ENCODE measurements at places on chromosomes 4 and X. TPM values are rescaled to one million over a fixed set of nuclear protein-coding genes. Genes with fewer than 3 reads are reported as not detected.
A peak's percentile ranks its signal among the peaks of the same experiment; 100 is the strongest.

Gene GPR50
- total RNA-seq = not detected

Gene TMEM128
- total RNA-seq = 40.3 TPM

DNA sequence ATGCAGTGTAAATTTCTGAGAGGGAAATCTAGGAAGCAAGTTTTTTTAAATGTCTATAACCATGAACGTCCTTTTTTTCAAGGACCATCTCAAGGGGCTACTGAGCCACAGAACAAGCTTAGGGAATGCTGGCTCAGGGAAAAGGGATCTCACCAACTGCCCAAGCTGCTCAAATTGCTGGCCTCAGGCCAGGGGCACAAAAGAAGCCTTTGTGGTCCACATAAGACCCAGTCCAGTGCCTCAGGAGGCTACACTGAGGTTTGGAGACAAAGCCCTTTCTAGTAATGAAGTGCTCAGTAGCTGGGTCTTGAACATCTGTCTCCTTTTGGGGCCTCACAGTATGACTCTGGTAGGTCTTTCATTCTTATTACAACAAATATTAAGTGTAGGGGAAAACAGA is 305.5 kb downstream of the RAB28 start:
- peak; percentile 89 for DNase-seq

GRCh38 chr4:171017593-171017992 is 795.6 kb upstream of the GALNTL6 start:
- DNase-seq = peak; percentile 16

DNA sequence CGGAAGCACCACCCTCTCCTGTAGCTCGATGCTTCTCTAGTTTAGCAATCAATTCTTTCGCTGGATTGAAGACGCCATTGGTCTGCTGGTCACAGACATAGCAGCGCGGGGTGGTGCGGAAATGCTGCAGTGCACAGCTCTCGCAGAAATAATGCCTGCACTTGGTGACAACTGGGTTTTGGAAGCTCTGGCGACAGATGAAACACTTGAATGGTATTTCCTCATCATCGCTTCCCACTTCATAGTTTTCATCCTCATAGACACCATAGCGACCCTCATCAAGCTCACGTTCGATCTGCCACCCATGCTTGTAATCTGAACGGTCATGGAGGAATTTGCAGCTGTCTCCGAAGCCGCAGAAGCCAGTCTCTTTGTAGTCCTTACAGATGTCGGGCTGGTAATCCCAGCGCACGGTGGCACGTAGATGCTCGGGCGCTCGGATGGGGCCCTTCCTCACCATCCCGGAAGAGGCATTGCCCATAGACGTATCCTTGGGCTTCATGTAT is 854 bp downstream of the RNF113A start:
- no peak for DNase-seq

- no peak for DNase-seq
Measured at GRCh38 chr4:184384810-184385557, 89.4 kb downstream of the IRF2 start.

- DNase-seq = no peak
Measured at GRCh38 chrX:361231-362145, 25.2 kb downstream of the PPP2R3B start.

- DNase-seq = no peak
Measured at GRCh38 chrX:124238268-124238667, 94.2 kb upstream of the TEX13D start.

DNA sequence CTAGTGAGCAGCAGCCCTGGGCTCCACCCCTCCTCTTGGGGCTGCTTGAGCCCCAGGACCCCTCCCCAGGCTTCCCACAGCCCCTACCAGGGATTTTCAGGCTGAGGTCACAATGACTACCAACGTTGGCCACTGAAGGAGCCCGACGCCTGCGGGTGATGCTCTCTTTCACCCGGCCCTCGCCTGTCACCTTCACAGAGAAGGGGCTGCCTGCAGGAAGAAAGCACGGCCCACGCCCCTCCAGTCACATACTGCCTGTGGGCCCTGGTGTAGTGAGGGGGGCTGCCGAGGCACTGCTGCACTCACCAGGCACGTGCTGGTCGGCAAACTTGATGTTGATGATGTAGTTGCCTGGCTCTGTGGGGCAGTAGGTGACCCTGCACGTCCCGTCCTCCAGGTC is 22.0 kb downstream of the FLNA start:
- no peak for DNase-seq

- DNase-seq = no peak
Measured at GRCh38 chr4:8073206-8073863, 85.3 kb downstream of the ABLIM2 start.

GRCh38 chr4:123593655-123594054 is 197.1 kb downstream of the SPRY1 start:
- DNase-seq = no peak

DNA sequence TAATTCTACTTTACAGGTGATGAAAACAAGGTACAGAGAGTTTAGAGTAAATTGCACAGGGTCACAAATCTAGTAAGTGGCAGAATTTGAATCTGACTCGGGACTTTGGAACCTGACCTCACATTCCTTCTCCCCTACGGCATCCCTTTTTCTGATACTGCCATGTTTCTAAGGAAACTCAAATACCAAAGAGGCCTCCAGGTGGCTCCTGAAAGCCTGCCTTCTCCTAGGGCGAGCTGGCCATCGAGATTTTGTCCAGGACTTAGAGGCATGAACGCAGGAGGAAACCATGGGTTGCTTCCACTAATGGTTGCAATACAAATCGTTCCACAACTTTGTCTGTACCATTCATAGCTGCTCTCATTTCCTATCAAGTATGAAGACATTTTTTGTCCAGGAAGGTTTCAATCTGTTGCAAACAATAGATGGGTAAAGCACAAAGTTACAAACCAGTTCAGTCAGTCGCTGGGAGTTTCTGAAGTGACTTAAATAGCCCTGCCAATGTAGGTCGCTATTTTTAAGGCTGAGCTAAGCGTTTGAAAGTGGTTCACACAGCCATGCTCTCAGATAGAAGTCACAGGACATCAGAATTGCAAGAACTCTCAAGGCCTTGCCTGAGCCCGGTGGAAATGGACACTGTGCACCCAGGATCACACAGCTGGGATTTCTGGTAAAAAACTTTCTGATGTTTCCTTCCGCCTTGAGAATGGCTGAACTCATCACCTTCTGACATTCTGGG is 296.6 kb upstream of the PRPS2 start:
- no peak for DNase-seq

DNA sequence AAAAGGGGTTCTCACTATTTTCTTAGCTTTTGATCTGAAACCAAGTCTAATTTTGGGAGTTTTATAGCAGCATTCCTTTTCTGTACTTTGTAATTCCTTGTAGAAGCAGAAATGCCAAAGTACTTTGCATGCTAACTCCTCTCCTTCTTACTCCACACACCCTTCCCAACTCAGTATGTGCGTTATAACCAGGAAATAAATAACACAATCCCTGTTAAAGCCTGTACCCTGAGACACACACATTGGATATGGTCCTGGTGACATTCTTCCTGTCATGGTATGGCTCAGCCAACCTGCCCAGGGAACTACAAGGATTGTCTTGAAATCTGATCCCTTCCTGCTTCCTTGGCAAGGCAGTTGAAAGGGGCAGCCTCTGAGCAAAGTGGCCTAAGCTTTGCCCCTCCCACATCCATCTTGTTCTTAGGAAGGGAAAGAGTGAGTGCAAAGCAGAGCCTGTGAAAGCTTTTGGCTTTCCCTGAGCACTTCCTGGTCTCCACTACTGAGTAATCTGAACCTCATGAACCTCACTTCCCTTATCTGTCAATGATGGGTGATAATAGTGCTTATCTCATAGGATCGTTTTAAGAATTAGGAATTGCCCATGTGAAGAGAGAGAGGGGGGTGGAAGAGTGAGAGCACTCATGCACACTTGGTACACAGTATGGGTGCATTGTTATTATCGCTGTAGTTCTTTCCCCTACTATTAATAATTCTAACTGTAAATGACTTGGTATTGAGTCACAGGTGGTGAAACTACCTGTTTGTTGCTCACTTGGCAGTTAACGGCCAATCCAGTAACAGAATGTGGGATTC is 109.3 kb downstream of the AFF2 start:
- no peak for DNase-seq

GRCh38 chr4:891747-892146 is 40.4 kb downstream of the GAK start:
- no peak for DNase-seq

- no peak for DNase-seq
Measured at GRCh38 chr4:147879676-147880075, 147.8 kb downstream of the ARHGAP10 start.

DNA sequence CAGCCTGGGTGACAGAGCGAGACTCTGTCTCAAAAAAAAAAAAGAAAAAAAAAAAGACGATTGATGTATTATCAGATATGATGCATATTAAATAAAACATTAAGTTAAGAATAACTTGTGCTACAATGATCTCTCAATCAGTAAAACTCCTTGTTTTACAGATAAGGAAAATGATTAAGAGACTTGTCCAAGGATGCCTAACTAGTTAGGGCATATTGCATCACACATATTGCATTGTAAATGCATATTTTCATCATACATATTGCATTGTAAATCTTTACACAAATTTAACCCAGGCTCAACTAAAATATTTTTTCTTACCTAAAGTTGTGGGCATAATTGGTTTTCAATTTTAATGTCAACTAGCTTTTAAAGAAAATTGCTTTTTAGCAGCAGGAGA is 26.3 kb downstream of the TBCK start:
- DNase-seq = no peak

Measured in SK-MEL-5 (cell line).